GM13976 (cell line): ENCODE measurements at places on chromosomes 3 and 15.
A peak's percentile ranks its signal among the peaks of the same experiment; 100 is the strongest.

DNA sequence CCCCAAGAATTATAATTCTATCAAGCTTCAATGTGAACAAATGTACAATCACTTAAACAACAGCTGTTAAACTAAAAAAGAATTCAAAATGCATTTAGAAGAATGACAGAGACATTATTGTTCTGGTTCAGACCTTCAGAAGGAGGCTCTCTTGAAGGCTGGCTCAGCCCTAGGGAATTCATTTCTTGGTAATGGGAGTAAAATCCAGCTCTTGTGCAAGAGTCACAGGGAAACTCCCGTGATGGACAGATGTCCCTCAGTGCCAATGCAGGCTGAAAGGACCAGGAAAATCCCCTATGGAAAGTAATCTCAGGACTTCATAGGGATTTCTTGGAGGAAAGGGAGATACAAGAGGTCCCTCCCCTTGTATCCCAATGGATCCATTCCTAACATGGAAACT, 149.9 kb upstream of the STT3B start:
- DNase-seq, result no peak

GRCh38 chr3:169662132-169662842, 1.2 kb downstream of the MECOM start:
- peak; percentile 73 for DNase-seq

DNA sequence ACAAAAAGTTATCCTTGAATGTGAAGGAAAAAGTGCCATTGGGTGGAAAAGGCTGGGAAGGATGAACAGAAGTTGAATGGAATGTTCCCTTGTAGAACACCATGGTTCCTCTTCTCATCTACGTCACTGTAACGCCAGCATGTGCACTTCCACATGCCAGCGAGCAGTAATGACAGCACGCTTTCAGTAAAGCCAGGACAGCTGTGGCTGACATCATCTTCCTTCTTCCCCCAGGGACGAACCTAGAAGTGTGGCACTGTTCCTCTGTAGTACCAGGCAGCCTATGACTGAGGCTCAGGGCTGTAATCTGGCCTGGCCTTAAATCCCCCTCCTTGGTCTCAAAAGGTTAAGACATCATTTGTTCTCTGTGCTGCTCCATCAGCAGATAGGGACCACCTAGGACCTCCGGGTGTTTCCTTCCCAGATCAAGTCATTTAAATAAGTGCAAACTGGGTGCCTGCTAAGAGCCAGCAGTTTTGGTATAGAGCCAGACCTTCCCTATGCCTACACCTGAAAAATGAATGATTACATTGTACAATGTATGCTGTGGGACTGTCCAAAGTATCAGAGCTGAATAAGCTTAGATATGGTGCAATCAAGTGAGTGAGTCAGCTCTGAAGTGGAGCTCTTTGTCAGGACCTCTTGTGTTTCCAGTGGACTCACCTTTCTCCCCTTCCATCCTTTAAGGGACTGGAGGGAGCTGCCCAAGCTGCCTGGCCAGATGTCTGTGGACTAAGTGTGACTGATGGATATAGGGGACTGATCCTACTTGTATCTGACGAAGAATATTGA, 5.6 kb upstream of the SRPRB start:
- no peak for DNase-seq

DNA sequence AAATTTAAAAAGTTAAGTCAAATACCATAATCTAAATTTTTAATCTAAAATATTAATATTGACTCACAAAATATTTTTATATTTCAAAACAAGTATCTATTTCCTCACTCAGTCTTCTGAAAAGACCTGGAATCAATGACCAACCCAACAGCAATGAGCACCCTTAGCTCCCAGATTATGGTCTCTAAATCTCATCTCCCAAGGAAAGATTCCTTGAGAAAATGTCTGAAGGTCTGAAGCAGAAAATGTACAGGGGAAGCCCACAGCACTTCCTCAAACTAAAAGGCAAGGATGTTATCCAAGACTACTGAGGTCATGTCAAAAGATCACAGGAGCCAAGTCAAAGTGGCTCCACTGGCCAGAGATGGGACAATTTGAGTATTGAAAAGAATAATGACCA, 51.0 kb upstream of the SLCO2A1 start:
- DNase-seq, result no peak

DNA sequence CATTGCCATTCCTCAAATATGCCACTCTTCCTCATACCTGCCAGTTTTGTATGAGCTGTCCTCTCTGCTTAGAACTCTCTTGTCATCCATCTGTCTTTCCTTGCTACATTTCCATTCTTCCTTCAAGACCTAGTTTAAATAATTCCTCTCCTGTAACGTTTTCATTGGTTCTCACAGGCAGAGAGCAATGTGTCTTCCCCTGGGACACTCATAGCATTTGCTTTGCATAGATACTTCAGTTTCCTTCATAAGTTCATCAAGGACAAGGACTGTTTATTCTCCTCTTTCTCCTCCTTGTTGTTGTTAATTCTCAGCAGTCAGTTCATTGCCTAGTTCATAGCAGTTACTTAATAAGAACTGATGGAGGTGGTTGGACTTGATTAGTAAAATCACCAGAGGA, 10.5 kb downstream of the NR2C2 start:
- DNase-seq, result no peak
